ENCODE measurements at places on chromosomes 2 and 18. TPM values are rescaled to one million over a fixed set of nuclear protein-coding genes. Genes with fewer than 3 reads are reported as not detected.

Gene LANCL1
- total RNA-seq, result 65.2 TPM

Gene ASIC4
- total RNA-seq, result not detected

DNA sequence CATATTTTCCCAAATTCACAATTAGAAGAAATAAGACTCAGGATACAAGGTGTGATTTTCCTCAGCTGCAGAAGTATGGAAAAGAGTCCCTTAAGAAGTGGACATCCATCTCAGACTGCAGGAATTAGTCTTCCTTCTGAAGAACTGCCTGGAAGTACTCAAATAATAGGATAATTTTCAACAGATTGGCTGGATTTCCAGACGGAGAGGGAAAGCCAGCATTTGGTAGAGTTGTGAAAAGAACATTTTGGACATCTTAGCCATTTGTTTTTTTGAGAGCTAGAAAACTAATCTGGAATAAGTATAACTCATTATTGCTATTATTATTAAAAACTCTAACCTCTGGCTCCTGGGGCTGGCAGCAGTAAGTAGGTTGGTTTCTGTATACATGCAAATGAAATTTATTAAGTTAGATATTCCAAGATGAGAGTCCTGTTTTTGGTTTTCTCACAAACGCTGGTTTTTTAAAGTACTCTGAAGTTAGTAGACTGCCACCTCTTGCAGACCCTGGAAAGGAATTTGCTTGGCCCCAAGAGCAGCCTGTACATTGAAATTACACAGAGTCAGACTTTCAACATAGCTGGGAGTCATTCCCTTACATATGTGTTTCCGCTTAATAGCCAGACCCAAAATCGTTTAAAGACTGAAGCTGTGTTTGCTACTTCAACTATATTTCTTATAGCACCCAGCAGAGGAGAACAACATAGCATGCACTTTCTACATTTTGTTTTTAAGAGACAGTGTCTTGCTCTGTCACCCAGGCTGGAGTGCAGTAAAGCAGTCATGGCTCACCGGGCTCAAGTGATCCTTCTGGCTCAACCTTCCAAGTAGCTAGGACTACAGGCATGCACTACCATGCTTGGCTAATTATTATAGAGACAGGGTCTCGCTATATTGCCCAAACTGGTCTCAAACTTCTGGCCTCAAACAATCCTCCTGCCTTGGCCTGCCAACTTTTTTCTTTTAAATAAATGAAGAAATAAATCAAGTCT, 142.4 kb downstream of the THADA start:
- DNase-seq, result no peak

DNA sequence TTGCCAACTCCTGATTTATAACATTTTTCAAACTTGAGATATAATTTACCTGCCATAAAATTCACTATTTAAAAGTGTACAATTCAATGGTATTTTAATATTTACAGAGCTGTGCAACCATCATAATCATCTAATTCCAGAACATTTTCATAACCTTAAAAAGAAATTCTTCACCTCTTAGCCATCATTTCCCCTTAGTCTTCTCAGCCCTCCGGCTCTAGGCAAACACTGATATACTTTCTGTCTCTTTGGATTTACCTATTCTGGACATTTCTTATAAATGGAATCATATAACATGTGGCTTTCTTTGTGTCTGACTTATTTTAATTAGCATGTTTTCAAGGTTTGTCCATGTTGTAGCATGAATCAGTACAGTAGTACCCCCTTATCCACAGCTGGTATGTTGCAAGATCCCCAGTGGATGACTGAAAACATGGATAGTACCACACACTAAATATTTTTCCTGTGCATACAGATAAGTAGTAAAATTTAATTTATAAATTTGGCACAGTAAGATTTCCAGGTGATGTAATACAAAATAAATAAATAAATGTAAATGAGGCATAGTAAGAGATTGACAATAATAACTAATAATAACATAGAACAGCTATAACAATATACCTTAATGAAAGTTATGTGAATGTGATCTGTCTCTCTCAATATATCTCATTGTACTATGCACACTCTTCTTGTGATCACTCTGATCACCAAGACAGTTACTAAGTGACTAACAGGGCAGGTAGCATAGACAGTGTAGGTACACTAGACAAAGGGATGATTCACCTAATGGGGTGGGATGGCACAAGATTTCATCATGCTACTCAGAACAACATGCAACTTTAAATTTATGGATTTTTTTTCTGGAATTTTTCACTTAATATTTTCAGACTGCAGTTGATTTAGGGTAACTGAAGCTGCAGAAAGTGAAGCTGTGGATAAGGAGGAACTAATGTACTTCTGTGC, 73.1 kb downstream of the RAB3GAP1 start:
- no peak for DNase-seq

GRCh38 chr2:241859436-241860183, 916 bp upstream of the PDCD1 start:
- peak; percentile 69 for DNase-seq

DNA sequence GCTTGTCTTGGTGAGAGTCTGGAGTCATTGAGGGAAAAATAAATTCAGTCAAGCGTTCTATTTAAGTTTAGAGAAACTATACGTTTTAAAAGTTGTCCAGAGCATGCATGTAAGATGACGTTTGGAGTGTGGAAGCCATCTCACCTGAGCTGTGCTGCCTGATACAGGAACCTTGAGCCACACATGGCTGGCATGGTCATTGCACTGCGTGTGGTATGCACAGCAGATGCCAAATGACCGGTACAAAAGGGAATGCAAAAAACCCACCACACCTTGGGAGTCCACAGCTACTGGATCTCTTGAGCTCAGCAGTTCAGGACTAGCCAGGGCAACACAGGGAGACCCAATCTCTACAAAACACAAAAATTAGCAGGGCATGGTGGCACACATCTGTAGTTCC, 4.3 kb downstream of the MZT2B start:
- DNase-seq, result no peak

DNA sequence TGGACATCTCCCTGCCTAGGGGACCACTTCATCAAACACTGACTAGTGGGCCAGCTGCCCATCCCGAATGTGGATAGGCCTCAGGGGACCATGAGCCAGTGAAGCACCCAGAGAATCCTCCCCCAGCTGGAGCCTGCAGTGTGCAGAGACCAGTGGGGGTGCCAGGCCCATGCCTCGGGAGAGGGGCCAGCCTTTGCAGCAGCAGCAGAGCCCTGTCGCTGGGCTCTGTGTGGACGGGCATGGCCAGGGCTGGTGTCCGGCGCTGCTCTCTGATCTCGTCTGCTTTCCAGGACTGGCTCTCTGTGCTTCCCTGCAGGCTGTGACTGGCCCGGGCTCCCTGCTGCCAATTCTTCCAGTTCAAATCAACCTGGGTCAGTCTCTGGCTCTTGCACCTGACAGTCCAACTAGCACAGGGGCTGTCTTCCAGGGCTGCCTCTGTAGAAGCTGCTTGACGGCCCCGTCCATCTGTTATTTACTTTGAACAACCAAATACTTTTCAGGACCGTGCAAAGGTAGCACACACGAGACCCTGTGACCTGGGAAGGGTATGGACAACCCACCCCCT, 11.4 kb downstream of the KCNIP3 start:
- DNase-seq, result no peak

DNA sequence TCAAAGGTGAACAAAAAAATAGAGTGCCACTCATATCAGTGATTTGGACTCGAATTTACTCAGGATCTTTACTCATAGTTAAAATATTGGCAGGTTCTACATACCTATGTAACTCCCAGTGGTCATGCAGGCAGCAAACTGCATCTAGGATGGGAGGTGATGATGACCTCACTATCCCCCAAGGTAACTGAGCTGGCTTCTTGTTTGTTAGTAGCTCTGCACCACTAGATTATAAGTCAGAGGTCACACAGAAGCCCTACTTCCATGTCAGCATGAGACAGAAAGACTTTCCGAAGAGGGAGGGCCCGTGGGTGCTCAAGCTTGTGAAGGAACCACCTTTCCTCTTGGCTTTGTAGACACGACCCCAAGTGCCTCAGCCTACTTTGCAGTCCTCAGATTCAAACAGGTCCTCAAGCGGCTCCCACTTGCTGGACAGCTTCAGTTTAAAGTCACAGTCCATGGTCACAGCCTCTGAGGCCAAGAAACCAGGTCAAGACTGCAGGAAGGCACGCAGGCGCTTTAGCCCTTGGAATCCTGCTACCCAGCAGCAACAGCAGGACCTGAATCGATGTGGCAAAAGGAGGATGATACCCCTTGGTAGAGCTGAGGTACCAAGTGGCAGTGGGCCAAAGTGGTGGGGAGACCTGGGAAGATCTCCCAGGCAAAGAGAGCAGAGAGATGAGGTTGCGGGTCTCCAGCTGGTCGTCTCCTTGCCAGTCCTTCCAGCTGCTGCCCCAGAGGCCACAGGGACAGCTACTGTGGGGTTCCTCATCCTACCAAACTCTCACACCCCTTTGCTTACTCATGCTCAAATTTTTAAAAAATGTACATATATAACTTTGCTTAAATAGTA, 4.3 kb downstream of the NTSR2 start:
- no peak for DNase-seq

GRCh38 chr2:204608237-204608939, 63.1 kb downstream of the PARD3B start:
- no peak for DNase-seq

DNA sequence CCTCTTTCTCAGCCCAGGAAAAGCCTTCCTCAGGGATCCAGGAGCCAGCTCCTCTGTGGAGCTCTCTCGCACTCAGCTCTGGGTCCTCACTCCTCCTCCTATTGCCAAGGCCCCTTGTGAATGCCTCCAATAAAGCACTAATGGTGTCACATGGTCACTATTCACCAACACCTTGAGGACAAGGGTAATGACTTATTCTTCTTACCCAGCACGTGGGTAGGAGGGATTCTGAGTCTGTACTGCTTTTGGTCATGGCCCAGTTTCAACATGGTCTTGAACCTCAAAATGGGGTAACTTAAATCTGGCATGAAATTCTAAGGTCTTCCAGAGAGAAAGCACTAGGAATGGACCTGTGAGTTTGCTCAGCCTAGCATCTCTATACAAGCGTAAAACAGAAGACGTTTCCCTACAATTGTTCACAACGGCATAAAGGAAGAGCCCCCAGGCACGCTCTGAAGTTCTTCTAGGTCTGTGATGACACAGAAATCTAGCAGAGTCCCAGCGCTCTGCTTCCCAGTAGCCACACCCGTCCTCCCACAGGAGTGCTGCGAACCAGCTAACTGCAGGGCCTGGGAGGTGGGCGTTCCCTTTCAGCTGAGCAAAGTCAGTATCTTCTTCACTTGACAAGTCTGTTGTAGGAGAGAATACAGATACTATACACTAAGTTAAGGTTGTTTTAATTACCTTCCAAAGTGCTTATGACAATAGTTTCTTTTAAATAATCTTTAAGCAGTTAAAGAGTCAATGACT, 14.6 kb upstream of the KIDINS220 start:
- no peak for DNase-seq

- DNase-seq, result no peak
Measured at GRCh38 chr18:5975111-5976002, 80.0 kb upstream of the TMEM200C start.

GRCh38 chr2:235230821-235231601, 262.8 kb upstream of the AGAP1 start:
- DNase-seq, result no peak

DNA sequence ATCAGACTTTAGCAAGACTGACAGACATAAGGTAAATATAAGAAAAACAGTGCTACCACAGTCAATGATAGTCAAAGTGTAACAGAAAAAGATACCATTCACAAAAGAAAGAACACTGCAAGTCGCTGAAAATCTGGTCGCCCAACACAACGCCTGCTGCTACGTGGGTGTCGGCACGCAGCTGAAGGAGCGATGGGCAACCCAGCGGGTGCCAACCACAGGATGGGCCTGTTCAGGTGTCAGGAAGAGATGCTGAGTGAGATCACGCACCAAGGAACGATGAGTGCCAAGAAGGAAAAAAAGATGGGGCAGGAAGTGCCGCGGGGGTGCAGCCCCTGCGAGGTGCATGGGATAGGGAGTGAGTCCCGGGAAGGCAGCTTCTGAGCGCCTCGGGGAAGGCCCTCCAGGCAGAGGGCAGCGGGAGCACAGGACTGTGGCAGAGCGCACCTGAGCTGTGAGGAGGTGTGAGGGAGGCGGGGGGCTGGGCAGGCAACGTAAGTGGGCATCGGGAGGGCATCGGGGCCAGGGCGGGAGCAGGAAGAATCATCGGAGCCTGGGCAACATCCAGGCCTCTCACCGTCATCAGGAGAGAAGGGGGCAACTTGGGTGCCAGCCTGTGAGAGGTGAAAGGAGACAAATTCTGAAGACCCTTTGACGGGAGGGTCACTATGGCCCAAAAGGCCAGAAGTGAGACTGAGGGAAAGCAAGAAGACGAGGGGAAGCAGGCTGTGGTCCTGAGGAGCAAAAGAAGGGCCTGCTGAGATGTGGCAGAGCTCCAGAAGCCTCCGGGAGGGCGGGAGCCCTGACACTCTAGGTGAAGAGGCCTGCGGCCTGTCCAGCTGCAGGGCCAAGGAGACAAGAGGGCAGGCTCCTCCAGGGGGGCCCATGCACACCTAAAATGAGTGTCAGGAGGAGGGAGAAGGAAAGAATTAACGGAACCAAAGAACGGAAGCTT, 14.8 kb upstream of the MTERF4 start:
- DNase-seq, result no peak

DNA sequence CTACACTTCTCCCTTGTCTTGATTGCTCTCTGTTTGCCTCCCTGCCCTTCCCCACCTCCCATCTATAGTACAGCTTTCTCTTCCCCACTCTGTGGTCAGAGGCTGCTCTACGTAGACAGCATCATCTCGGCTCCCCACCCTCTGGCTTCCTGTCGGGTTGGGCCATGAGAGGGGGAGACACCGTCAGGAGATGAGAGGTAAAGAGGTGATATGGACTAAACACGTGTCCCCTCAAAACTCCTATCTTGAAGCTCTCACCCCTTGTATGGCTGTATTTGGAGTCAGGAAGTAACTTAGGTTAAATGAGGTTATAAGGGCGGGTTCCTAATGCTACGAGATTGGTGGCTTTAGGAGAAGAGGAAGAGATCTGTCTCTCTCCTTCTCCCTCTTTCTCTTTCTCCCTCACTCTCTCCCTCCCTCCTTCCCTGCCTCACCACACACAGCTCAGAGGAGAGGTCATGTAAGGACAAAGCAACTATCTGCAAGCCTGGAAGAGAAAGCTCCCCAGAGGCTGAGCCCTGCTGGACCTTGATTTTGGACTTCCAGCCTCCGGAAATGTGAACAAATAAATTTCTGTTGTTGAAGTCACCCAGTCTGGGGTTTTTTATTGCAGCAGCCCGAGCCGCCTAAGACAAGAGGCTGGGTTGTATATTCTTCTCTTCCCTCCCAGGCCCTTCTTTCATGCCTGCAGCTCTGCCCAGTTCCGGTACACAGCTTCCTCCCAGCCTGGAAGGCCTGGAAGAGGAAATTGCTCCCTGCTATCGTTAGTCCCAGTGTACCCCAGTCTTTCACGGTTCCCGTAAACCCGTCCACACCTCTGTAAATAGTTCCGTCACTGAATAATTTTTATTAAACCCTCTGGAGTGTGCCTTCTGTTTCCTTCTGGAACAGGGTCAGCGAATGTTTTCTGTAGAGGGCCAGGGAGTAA, 138.0 kb downstream of the AKAIN1 start:
- DNase-seq, result peak; percentile 28

All from heart left ventricle (tissue), 16 donors.